ENCODE measurements at places on chromosomes 12 and 14.

GRCh38 chr14:86961106-86961716, 1031.8 kb downstream of the GALC start:
- DNase-seq: no peak

DNA sequence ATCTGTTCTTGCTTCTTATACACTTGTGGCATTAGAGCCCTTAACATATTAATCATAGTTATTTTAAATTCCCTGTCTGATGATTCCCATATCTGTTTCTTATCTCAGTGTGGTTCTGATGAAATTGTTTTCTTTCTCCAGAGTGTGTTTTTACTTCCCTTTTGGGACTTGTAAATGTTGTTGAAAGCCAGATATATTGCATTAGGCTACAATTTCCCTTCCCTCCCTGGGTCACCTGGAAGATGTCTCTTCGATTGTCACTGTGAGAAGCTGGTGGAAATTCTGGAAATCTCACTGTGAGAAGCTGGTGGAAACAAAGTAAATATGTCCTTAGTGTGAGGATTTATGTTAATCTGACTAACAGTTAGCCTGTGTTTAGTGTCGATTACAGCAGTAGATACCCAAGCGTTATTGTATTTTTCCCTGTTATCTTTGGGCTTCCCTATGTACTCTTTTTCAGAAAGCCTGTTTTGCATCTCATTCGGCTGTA, 717.3 kb downstream of the TRHDE start:
- DNase-seq: no peak

DNA sequence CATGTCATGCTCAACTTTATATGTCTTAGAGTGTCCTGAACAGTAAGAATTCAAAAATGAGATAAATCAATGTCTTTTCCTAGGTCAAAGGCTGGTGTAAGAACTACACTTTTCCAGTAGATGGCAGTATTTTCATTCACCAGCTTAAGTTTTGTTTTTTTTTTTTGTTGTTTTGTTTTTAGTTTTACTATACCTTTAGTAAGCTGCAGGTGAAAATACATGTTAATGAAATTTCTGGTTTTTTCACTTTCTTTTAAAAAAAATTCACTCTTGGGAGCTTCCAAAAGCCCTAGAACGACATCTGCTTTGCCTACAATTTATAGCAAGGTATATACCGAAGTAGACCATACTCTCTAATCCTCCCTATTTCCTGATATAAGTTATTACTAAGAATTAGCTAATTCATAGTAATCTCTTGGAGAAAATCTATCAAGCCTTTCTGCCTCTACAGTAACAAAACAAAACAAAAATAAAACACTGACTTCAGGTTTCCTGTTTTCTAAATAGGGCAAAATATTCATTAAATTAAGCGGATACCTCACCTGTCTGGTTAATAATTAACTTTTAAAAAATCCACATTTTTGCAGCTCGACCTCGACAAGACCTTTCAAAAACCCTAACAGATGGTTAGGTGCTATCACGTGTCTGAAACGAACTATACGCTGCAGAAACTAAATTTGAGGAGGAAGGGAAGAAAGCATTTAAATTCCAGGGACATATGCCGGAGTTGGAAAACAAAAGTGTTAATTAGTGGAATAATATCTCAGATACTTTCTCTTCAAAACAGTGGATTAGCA, 2.7 kb upstream of the SAMD4A start:
- DNase-seq: no peak

GRCh38 chr14:31244626-31245025, 37.0 kb upstream of the HECTD1 start:
- DNase-seq: no peak

GRCh38 chr12:16076970-16077522, 165.9 kb downstream of the DERA start:
- no peak for DNase-seq

- no peak for DNase-seq
Observed at GRCh38 chr14:89807151-89807550, 147.4 kb downstream of the EFCAB11 start.

GRCh38 chr12:18864900-18865561, 127.1 kb downstream of the CAPZA3 start:
- DNase-seq: peak; percentile 79

- no peak for DNase-seq
Observed at GRCh38 chr14:84871734-84872133, 658.2 kb upstream of the FLRT2 start.

- no peak for DNase-seq
Observed at GRCh38 chr14:73945159-73945670, 4.7 kb downstream of the FAM161B start.

GRCh38 chr12:128840862-128841468, 12.3 kb upstream of the GLT1D1 start:
- no peak for DNase-seq

Measured in fibroblast of gingiva (primary cell).